ENCODE measurements at places on chromosomes 5 and 9.
A peak's percentile ranks its signal among the peaks of the same experiment; 100 is the strongest.

DNA sequence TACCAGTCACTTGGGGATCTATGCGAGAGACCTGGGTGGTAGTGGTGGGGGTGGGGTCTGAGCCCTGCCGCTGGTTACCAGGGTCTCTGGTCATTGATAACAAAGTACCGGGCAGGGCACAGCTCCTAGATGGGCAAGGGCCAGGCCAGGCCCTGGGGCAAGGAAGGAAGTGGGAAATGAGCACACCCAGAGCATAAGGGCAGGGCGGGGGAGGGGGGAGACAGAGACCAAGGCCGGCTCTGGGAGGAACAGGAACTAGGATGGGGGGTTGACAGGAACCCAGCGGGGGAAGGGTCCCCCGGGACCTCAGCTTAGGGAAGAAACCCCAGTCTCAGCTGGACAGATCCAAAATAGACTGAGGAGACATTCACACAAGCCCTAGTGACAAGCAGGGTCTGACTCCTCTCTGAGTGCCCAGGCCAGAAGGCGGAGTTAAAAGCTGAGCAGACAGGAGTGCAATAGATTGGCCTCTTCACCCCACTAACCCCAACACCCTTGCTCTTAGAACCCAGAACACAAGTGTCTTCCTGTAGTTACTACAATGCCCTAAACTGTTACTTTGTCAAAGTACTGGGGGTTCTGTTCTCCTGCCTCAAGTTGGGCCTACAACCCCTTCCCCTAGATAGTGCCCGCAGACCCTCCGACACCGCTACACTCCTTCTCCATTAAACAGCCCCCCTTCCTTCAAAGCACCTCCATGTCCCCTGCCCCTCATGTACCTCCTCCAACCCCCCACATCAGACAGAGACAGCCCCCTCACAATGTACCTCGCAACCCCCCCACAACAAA lies 628 bp downstream of the ATOSB start:
- peak; percentile 65 for DNase-seq

- no peak for DNase-seq
Observed at GRCh38 chr5:72074251-72074650, 33.0 kb upstream of the MAP1B start.

DNA sequence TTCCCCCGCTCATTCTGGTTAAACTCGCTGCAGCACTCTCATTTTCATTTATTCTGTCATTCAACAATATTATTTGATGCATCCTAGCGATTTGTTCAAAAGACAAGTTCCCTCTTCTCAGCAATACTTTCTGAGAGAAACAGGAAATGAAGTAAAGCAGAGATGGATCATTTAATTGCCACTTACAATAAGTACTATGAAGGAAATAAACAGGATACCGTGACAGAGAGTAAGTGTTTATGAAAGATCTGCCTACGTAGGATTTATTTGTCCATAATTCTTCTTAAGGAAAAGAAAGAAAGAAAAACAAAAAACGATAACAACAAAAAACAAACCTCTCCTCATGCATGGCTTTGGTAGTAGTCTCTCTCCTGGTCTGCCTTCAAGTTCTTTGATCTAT lies 406.8 kb upstream of the ZNF608 start:
- DNase-seq = no peak

GRCh38 chr9:87442451-87442850 lies 55.2 kb upstream of the DAPK1 start:
- DNase-seq = no peak

DNA sequence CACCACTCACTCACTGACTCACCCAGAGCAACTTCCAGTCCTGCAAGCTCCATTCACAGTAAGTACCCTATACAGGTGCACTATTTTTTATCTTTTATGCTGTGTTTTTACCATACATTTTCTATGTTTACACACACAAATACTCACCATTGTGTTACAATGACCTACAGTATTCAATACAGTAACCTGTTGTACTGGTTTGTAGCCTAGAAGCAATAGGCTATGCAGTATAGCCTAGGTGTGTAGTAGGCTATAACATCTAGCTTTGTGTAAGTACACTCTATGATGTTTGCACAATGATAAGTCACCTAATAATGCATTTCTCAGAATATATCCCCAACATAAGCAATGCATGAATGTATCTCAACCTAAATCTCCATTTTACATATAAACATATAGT lies 541.1 kb downstream of the NR2F1-AS1 start:
- DNase-seq = no peak

DNA sequence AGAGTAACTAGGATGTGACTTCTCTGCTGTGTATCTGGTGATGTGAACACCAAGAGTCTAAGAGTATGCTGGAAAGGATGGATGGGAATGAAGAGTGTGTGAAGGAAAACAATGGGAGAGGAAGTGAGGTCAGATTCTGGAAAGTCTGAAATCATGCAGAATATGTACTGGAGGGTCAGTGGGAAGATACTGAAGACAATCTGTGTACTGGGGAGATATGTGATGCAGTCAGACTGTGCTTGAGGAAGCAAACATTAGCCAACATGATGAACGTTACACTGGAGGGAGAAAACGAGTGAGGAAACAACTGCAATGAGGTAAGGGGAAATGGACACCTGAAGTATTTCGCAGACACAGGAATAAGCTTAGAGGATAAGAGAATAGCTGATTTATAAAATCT lies 105.7 kb downstream of the NR3C1 start:
- no peak for DNase-seq

- no peak for DNase-seq
Observed at GRCh38 chr5:594226-594860, 17.8 kb upstream of the CEP72 start.

GRCh38 chr9:80504601-80505230 lies 933.0 kb downstream of the TLE4 start:
- DNase-seq = no peak

- no peak for DNase-seq
Observed at GRCh38 chr9:128164307-128164885, 4.3 kb downstream of the BBLN start.

GRCh38 chr9:88747768-88748167 lies 212.8 kb downstream of the NXNL2 start:
- DNase-seq = peak; percentile 54

DNA sequence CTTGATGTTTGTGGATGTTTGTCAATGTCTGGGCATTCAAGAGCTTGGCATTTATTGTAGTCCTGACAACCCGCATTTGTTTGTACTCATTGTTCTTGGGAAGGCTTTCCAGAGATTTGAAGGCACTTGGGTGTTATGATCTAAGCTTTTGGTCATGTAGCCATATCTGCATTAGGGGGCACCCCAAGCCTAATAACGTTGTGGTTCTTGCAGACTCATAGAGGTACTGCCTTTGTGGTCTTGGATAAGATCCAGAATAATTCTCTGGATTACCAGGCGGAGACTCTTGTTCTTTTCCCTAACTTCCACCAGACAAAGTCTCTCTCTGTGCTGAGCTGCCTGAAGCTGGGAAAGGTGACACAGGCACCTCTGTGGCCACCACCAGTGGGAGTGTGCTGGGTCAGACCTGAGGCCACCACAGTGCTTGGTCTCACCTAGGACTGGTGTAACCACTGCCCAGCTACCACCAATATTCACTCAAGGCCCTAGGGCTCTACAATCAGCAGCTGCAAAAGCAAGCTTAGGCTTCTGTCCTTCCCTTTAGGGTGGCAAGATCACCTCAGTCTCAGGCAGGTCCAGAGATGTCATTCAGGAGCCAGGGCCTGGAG lies 144.4 kb upstream of the TAS2R1 start:
- no peak for DNase-seq

DNA sequence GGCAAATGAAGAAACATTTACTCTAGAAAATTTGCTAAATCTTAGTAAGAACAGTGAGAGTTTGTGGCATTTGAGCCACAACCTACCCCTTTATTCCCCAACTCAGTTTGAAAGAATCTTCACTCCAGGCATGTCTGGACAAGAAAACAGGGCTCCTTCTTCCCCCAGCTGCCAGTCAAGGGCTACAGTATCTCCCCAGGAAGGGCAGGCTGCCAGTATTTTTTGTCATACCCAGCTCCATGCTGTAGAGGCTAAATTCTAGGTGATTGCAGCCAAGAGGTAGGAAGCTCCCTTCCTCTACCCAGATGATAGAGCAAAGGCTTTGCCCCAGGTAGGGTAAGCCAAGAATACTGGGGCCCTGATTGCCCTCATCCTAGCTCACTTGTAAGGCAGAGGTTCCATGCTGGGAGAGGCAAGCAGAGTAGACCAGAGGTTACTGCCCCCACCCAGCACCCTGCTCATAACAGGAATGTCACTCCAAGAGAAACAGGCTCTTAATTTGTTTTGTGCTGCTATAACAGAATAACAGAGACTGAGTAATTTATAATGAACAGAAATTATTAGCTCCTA lies 20.0 kb upstream of the GRPEL2 start:
- no peak for DNase-seq

- DNase-seq = no peak
Observed at GRCh38 chr5:130017173-130017572, 112.9 kb downstream of the CHSY3 start.

DNA sequence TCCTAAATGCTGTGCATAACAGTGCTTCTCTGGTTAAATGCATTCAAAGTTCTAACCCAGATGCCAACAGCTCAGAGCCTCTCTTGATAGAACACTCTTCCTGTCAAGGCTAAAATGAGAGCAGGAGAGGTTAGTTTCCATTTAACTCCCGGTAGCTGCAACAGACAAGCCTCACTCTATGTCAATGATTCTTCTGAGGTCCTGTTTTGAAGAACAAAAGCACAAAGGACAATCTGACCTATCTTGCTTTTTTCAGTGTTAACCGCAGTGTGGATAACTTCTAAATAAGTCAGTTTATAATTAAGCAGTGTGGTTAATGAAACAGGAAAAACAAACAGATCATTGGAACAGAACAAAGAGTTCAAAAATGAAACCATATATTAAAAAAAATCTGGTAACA lies 80.7 kb downstream of the ANKRD55 start:
- DNase-seq = no peak

- DNase-seq = no peak
Observed at GRCh38 chr9:21141427-21141882, at the start of gene IFNW1. TSS of gene IFNW1 (minus strand) at chr9:21141832. CDS start at chr9:21141570, 262 bp downstream.

DNA sequence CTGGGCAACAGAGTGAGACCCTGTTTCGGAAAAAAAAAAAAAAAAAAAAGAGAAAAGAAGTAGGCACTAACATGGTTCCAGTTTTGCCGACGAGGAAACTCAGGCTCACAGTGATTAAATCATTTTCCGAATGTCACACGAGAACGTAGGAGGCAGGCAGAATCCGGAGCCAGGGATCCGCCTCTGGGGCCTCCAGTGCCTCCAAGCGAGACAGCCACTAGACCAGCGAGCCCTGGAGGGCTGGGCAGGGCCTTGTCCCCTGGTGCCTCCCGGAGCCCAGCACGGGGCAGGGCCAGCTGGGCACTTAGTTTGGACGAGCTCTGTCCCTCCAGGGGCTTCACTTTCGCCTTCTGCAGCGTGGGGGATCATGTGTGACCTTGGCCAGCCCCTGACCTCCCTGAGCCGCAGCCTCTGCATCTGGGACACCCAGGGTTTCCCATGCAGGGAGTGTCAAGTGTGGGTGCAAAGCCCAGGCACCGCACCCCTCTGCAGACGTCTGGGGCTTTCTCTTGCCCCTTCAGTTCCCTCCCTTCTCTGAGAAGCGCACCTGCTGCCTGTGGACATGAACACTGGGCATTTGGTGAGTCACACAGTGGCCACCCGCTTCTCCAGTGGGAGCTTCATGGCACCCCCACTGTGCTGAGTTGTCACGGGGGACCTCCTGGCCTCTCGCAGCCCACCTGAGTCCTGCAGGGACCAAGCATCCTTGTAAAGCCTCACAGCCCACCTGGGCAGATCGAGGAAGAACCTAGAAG lies 80.3 kb downstream of the RXRA start:
- no peak for DNase-seq

DNA sequence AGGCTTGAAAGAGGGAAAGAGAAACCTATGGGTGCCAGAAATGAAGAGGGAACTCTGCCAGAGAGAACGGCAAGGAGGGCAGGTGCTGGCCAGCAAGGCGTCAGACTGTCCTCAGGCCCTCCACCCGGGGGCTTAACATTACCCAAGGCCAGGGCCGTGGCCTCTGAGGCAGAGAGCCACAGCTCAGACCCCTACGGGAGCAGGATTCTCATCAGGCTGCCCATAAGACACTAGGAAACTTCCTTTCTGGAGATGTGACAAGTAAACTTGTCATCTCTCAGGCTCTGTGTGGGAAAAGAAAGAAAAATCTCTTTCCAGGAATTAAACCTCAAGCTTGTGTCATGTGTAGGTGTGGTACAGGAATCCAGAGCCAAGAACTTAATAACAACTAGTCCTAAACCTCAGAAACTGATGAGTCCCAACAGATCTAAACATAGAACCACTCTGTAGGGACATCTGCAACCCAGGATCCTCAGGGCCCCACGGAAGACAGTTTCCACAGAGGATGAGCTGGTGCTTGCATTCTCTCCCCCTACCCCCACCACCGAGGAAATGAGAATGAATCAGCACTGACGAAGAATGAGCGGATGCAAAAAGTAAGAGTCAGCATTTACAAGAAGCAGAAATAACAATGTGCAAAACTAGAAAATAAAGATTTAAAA lies 74.3 kb downstream of the DCP2 start:
- peak; percentile 58 for DNase-seq

- no peak for DNase-seq
Observed at GRCh38 chr9:126338945-126339344, 12.3 kb downstream of the MVB12B start.

GRCh38 chr5:178232124-178232919 lies at the start of gene PHYKPL:
TSS of gene PHYKPL (minus strand) at chr5:178232802. CDS start at chr5:178232550, 252 bp downstream.
- DNase-seq = peak; percentile 80

DNA sequence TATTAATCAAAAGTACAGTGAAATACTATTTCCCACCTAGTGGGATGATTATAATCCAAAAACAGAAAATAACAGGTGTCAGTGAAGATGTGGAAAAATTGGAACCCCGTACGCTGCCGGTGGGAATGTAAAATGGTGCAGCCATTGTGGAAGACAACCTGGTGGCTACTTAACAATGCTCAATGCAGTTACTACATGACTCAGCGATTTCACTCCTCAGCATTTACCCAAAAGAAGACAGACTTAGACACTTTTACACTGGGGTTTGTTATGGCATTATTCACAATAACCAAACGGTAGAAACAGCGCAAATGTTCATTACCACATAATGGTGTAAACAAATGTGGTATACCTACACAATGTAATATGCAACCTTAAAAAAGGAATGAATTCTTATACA lies 23.9 kb downstream of the SECISBP2 start:
- no peak for DNase-seq

GRCh38 chr5:9477537-9477936 lies 68.3 kb downstream of the SEMA5A start:
- DNase-seq = no peak

GRCh38 chr5:180160789-180161188 lies 48.2 kb downstream of the RASGEF1C start:
- DNase-seq = no peak

DNA sequence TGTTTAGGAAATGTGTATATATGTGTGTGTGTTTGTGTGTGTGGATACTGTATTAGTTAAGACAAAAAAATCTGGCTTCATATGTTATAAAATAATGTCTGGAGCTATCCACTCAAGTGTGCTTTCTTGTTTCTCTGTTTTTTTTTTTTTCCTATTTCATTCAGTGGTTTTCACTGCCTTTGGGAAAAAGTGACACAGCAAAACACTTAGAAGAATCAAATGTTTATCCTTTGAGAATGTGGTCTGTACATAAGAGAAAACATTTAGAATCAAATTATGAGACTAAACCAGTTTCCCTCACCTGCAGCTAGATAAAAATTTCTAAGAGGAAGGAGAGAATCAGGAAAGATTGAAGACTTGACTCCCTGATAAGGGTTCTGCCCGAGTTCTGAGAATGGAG lies 8.1 kb downstream of the TMC1 start:
- no peak for DNase-seq

GRCh38 chr5:170749911-170750431 lies 33.6 kb upstream of the GABRP start:
- no peak for DNase-seq

- no peak for DNase-seq
Observed at GRCh38 chr9:129287619-129288305, 109.7 kb upstream of the IER5L start.
